ENCODE measurements at places on chromosomes 6 and 20.

DNA sequence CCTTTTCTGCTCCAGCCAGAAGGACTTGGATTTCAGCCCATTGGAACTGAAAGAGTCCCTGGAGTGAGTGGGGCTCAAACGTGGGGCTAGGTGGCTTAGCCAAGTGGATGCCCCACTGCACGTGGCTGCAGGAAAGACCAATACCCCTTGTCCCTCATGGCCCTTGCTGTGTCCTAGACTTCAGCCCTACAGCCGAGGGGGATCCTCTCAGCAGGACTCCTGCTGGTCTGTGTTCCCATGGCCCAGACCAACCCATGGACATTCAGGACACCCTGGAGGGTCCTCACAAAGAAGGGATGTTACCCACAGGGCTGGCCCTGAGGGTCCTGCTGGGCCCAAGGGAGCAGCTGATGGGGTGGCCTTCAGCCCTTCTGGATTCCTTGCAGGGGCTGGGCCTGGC lies 30.0 kb upstream of the PHACTR3 start:
- no peak for DNase-seq

DNA sequence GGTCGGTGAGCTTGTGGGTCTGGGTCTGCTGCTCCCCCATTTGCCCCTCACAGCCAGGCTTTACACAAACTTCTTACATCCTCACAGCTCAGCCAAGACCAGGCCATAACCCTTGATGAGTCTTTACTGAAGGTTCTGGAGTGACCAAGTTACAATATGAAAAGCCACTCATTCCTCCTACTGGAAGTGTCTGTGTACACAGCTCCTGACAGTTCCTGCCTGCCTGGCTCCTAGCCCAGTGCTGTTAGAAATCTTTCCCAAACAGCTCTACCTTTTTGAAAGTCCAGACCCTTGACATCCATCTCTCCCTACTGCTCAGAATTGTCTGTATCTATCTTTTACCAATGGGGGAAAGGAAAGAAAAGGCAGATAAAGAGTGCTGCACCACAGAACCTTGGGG lies 106.9 kb downstream of the PAX1 start:
- DNase-seq: no peak

GRCh38 chr6:154289818-154290508 lies 66.6 kb downstream of the IPCEF1 start:
- DNase-seq: no peak

GRCh38 chr6:51250317-51250716 lies 431.6 kb downstream of the TFAP2B start:
- no peak for DNase-seq

- DNase-seq: no peak
Observed at GRCh38 chr6:129787816-129788215, 73.3 kb downstream of the TMEM244 start.

- DNase-seq: no peak
Observed at GRCh38 chr6:34558172-34558714, 2.1 kb upstream of the SPDEF start.

DNA sequence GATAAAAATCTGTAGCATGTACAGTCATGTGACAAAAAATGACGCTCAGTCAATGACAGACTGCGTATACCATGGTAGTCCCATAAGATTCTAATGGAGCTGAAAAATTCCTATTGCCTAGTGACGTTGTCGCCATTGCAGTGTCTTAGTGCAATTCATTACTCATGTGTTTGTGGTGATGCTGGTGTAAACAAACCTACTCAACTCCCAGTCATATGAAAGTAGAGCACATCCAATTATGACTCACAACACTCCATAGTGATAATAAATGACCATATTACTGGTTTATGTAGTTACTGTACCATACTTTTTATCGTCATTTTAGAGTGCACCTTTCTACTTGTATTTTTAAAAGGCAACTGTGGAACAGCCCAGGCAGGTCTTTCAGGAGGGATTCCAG lies 45.0 kb downstream of the TFAP2A start:
- DNase-seq: no peak

DNA sequence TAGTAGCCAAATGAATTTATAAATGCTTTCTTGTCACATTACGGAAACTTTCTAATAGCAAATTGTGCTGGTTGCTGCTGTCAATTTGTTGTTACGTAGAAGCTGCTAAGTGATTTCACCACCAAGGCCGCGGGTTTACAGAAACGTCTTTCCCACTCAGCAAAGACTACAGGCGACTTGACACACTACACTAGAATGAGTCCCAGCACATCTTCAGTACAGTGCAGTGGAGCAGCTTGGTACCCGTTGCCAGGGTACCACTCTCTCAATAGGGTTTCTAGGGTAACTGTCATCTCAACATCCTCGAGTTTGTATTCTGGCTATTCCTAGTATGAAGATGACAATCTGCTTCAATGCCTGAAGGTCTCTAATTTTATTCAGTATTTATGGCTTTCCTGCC lies 22.7 kb upstream of the ZDHHC14 start:
- no peak for DNase-seq

DNA sequence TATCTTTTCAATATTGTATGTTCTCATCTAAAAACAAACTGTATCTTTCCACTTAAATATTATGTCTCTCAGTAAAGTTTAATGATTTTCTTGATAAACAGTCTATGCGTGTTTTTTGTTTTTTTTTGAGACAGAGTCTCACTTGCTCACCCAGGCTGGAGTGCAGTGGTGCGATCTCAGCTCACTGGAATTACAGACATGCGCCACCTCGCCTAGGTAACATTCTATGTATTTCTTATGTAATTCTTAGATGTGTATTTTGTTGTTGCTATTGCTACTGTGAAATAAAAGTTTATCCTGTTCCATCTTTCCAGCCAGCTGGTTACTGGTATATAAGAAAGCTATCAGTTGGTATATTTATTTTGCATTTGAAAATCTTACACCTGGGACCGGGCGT lies 29.4 kb downstream of the ABHD12 start:
- no peak for DNase-seq

GRCh38 chr20:51027035-51027795 lies 4.3 kb upstream of the KCNG1 start:
- no peak for DNase-seq

DNA sequence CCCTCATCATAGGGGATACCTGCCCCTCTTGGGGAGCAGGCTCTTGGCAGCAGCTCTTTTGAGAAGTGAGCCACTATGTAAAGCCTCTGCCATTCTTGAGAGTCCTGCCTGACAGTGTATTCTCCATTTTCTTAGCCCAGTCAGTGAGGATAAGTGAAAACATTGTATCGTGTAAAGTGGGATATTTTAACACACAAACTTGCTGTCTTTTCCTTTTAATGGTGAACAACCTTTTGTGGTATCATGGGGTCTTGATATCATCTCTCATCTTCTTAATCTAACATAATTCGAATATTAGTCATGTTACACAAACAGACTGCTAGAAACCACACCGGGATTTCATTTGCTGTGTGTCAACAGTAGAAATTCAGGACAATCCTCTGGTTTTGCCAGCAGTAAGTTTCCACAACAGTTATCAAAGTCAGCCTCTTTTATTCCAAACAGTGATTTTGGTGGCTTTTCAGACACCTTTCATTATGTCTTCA lies 136.2 kb downstream of the HIVEP1 start:
- no peak for DNase-seq

DNA sequence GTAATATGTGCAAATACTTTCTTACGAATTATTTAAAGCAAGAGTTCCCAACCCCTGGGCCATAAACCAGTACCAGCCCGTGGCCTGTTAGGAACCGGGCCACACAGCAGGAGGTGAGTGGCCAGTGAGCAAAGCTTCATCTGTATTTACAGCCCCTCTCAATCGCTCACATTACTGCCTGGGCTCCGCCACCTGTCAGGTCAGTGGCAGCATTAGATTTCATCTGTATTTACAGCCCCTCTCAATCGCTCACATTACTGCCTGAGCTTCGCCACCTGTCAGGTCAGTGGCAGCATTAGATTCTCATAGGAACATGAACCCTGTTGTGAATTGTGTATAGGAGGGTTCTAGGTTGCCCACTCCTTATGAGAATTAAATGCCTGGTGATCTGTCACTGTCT lies 142.0 kb downstream of the RNASET2 start:
- DNase-seq: no peak

DNA sequence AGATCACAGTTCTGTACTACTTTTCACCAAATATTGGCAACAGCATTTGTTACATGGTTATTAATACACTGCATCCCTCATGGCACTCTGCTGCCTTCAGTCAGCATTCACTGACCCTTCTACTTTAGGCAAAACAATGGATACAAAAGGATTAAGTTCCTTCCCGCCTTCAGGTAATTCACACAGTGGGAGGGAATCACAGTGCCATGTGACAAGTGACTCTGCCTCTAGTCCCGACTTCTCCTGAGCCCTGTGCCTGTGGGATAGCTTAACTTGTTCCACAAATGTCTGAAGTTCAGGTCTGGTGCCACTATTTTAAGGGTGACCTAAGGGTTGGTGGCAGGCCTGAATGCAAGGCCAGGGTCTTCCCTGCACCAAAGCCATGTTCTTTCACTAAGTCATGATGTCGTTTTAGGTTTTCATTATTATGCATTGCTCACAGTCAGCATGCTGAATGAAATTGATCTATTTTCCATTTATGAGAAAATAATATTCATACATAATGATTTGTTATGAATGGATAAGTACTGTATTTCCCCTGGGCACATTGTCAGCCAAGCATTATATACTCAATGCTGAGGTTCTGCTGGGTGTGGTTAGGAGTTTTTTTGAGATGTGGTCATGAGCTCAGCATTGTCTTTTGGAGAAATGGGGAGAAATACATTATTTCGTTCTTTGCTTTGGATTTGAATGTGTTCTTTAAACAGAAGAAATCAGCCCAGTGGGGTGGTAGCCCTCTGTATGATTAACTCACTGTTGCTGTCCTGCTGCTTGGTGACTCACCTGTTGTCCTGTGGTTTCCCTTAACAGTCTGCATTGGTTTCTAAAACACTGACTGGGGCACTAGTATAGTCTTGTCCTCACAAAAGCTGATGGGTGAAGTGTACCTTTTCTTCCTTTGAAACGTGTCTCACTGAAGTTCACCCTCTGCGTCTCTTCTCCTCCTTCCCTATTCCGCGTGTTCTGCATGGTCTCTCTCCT lies 66.4 kb downstream of the AFDN start:
- no peak for DNase-seq

GRCh38 chr6:19663479-19663878 lies 173.7 kb upstream of the ID4 start:
- DNase-seq: no peak

GRCh38 chr6:7401075-7401474 lies 11.5 kb downstream of the RIOK1 start:
- DNase-seq: no peak

- DNase-seq: no peak
Observed at GRCh38 chr6:35634316-35634715, 54.4 kb downstream of the FKBP5 start.

GRCh38 chr20:61561111-61561830 lies 309.2 kb downstream of the CDH4 start:
- DNase-seq: no peak

GRCh38 chr6:40319124-40319523 lies 268.0 kb downstream of the LRFN2 start:
- no peak for DNase-seq

GRCh38 chr20:62766716-62767115 lies 29.6 kb upstream of the MRGBP start:
- DNase-seq: no peak

DNA sequence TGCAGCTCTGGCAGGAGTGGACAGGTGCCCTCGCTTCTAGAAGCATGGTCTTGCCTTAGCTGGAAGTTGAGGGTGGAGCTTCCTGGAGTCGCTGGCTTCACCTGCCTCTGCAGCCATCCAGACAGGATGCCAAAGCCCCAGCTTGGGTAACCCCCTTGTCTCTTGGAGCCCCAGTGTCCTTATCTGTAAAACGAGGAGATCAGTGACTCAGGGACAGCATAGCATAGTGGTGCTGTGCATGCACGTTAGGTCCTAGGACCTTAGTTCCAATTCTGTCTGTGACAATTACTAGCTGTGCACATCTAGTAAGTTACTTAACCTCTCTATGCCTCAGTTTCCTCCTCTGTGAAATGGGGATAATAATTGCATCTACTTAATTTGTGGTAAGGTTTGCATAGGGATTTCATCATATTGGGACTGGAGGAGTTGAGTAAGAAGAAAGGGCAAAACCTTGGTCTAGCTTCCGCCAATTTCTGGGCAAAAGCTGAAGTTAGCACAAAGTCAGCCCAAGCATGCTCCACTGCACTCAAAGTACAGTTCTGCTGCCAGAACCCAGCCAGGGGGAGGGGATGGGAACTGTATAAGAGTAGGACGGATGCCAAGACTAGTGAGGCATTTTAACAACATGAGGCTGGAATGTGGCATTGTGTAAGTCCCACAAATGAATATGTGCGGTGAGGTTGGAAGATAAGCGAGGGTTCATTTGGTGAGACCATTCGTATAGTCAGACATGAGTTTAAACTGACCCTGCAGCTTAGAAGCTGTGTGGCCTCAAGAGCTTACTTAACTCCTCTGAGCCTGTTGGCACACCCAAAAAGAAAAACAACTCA lies 24.5 kb downstream of the TOX2 start:
- DNase-seq: no peak

Data from activated gamma-delta T cell treated with Interleukin-2 at 50 U/mL for 16 hours (primary cell).